Activated CD8-positive, alpha-beta T cell treated with anti-CD3 and anti-CD28 coated beads, Interleukin-2, amount 10 ng/mL, durations not matched to agents 7 days and 5 days (primary cell): ENCODE measurements at places on chromosomes 16 and 17. TPM values are rescaled to one million over a fixed set of nuclear protein-coding genes. Genes with fewer than 3 reads are reported as not detected.

- DNase-seq, result no peak
Measured at GRCh38 chr17:16929757-16930520, 42.0 kb downstream of the TNFRSF13B start.

DNA sequence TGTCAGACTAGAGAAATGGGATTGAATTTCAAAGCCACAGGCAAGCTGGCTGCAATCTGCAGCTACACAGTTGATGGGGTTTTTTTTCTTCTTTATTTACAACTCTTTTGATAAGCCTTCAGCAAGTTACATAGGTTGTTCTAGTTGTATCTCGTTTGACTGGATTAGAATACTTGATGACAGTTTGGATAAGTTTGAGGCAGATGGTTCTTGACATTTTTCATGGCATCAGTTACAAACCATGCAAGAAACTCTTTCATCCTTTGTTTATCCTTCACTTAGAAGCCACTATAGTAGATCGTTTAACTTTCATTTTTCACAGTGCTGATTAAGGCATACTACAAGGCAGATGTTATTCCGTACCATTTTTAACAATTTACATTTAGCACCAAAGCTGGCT is 238.9 kb downstream of the TOX3 start:
- no peak for DNase-seq

- DNase-seq, result no peak
Measured at GRCh38 chr17:80675438-80676095, 130.9 kb downstream of the RPTOR start.

DNA sequence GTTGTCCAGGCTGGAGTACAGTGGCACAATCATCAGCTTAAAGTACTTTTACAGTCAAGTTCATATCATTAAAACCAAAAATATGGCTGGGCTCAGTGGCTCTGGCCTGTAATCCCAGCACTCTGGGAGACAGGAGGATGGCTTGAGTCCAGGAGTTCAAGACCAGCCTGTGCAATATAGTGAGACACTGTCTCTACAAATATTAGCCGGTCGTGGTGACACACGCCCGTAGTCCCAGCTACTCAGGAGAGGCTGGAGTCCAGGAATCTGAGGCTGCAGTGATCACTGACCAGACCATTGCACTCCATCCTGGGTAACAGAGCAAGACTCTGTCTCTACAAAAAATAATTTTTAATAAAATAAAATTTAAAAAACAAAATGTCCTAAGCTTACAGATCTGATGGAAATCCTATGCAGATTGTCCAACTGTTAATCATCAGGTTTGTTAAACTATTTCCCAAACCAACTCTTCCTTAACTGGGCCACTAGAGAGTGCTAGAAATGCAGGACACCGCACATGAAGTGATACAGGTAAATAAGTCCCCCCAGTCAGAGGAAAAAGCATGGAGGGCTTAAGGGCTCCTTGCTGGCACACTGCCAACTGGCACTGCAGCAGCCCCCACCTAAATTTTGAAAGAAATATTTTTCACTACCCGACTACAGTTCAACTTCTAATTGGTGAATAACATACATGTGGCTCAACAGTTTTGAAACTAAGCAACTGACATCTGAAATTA is 2.8 kb downstream of the USP22 start:
- DNase-seq, result peak; percentile 49

- no peak for DNase-seq
Measured at GRCh38 chr17:80931421-80932265, 60.0 kb upstream of the CHMP6 start.

- DNase-seq, result no peak
Measured at GRCh38 chr17:45299361-45299760, 17.5 kb downstream of the MAP3K14 start.

- no peak for DNase-seq
Measured at GRCh38 chr17:40436636-40437035, 6.6 kb upstream of the IGFBP4 start.

- no peak for DNase-seq
Measured at GRCh38 chr17:80111702-80112470, 10.5 kb downstream of the GAA start.

DNA sequence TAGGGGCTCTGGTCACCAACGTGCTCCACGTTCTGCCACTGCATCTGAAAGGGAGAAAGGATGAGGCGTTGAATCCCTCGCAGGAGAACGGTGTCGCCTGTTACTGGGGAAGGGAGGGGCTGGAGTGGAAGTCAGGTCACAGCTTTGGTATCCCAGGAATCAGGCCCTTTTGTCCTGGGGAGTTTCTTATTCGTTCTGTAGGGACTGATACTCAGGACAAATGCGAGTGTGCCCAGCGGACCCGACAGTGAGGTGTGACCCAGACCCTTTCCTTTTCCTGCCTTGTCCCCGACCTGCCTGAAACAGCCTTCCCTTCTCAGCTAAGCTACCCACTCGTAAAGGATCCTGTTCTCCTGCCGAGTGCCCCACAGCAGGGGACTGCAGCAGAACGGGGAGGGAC is 177.5 kb downstream of the VPS53 start:
- no peak for DNase-seq

The DCTN5 gene
- total RNA-seq, result 72.6 TPM

The NPIPA8 gene
- 0.23 TPM for total RNA-seq

The APPBP2 gene
- 27.2 TPM for total RNA-seq

The TEX14 gene
- total RNA-seq, result 0.10 TPM

The TEKT1 gene
- not detected for total RNA-seq

The NRN1L gene
- total RNA-seq, result 1.4 TPM

The CCL3 gene
- total RNA-seq, result 5.1 TPM

The C17orf113 gene
- 0.24 TPM for total RNA-seq
